Foreskin keratinocyte (primary cell): ENCODE measurements at places on chromosomes 12 and 14.
A peak's percentile ranks its signal among the peaks of the same experiment; 100 is the strongest.

DNA sequence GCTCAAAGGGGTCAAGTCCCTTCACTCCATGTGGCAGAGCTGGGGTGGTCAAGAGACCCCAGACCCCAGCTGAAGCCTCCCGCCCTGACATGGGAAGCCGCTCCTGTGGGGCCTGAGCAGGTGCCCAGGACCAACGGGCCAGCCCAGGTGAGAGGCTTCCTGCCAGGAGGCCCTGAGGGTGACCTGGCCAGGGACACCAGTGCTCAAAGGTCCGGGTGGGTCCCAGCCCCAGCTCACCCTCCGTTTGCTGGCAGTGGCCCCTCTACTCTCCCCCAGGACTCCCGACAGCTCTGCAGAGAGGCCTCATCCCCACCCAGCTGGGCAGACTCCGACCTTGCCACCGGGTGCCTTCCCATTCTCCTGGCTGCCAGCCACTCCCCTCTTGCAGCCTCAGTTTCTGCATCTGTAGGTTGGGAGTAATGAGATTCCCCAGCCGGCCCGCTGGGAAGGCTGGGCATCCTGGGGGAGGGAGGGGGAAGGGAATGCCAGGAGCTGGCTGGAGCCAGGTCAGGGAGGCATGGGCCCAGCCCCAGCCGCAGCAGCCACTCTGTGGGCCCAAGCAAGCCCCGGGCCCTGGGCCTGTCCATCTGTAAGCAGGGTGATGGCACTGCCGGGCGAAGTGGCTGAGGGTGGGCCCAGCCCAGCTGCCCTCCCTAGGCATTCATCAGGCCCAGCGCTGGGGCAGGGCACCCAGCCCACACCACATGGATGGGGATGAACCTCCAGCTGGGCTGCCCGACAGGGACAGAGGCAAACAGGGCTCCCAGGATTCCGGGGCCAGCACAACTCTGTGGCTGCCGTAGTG, 10.3 kb upstream of the INF2 start:
- no peak for DNase-seq

DNA sequence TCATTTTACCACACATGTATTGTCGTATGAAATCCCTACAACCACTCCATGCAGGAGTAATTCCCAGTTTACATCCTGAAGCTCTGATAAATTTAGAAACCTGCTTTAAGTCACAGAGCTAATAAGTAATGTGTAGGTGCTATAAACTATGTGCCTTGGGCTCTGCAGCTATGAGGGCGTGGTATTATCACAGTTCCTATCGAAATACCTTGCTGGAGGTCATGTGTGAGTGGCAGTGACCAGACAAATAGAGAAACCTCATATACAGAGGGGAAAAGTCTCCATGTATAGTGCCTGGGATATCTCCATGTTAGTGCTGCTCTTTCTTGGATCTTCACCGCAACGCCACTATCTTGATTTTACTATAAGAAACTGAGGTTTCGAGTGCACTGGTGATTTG, 883 bp upstream of the TBC1D15 start:
- DNase-seq, result no peak

DNA sequence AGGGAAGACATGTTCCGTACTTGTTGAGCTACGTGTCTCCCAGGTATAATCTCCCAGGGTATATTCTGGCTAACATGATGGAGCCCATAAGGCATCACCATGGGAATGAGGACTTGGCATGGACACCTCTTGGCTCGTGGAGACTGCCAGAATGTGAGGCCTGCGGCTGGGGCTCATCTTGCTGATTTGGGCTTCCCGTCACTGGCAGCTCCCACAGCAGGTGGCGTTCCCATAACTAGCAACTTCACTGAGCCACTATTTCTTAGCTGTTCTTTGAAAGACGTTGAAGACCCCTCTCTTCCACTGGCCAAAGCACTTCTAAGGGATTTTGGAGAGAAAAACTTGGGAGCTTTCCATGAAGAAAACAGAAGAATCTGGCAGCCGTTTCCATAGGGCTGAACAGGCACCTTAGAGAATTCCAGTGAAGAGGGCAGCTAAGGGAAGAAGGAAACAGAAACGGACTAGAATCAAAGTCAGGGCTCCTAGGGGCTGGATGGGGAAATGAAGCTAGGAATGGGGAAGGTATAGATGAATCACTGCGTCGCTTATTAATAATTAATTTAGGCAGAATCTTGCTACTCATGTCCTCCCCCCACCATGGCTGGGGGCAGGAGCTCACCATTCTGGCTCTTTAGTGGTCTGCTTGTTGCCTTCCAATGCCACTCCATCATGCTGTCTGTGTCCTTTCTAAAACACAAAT, 39.7 kb upstream of the FOS start:
- no peak for DNase-seq

GRCh38 chr12:64682572-64683277, 72.4 kb downstream of the RASSF3 start:
- no peak for DNase-seq

DNA sequence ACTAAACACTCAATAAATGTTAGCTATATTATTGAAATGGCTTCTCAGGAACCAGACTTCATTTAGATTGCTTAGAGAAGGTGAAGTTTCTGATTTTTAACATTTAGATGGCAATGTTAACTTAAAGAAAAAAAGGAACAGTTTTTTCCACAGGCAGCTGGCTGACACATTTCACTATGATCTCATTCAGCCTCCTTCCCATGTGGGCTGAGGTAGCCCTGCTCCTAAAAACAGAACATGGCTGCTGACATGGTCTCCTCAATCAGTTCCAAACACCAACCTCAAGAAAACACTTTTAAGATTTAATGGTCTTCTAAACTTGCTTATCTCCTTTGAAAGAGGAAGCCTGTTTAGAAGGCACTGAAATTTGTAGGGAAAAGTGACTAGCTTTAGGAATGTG, 23.8 kb downstream of the GNS start:
- no peak for DNase-seq

DNA sequence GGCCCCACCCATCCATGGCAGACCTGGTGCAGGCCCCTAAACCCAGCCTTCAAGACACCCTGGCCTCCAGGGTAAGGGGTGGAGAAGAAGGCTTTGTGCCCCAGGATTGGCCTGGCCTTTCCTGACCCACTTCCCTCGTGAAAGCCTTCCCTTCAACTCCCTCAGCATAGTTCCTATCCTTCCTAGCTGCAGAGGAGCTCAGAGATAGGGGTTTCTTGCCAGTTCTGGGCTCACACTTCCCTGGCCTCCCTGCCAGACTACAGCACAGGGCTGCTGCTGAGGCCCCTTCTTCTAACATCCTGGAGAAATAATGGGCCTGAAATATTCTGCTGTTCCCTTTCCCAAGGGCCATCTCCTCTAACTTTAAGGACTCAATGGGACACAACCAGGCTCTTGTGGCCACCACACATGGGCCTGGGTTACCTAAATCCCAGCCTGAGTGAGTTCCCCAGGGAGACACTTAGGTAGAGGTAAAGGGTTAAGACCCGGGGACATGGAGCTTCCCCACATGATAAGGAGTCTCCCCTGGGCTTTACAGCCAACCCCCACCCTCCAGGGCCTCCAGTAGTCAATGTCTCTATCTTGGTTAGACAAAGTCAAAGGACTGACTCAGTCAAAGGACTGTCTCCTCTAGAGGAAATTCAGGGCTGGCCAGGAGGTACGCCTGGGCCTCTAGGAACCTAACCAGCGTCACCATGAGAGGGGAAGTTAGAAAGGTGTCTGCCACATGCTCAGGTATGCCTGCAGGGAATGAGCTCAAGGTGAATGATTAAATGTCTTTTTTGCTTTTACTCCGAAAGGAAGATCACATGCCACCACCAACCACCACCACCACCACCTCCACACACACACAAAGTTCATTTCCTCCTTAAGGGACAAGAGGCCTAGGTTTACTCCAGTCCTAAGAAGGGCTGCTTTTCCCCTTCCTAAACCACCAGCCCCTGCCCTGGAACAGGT, 7.1 kb downstream of the ZFP36L1 start:
- DNase-seq, result peak; percentile 97

DNA sequence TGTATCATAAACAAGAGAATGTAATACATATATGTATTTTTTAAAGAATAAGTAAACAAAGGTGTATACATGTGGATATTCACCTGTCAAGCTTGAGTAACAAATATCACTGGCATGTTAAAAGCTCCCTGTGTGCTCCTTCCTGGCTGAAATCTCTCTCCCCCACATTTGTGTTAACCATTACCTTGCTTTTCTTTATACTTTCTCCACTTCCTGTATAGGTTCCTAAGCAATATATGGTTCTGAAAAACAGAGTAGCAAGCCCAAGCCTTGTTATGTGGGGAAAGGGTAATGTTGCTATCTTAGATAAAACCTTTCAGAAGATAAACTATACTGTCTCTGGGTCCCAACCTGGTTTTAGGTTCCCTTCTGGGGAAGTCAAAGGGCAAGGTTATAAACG, 32.3 kb upstream of the TBC1D30 start:
- no peak for DNase-seq

DNA sequence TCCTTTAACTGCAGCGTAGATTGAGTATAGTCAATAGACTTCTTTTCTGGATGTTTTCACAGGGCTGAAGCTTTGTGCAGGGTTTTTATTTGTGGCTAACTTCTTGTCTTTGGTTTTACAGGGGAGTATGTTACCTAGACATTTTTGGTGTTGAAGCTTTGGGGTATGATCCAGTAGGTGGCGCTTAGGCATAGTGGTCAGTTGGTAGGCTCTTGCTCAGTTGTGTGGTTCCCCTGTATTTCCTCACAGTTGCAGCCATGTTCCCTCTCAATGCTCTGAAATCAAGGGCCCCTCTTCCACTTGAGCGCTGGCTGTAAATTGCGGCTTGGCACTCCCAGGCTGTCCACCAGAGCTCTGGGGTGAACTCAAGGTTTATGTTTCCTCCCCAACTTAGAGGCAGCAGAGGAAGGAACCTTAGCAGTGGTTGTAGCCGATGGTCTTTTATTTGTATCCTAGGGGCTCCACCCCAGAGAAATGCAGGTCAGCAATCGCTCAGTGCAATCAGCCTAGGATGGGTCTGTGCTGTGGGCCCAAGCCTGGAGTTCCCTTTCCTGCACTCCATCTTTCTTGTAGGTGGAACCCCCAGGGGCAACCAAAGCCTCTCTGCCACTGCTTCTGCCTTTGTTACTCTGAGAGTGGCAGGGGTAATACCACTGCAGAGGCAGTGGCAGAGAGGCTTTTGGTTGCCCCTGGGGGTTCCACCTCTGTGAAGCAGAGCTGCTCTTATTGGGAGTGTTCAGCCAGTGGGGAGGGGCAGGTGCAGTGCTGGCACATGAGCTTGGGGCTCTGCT, 55.1 kb downstream of the CMAS start:
- DNase-seq, result peak; percentile 37

DNA sequence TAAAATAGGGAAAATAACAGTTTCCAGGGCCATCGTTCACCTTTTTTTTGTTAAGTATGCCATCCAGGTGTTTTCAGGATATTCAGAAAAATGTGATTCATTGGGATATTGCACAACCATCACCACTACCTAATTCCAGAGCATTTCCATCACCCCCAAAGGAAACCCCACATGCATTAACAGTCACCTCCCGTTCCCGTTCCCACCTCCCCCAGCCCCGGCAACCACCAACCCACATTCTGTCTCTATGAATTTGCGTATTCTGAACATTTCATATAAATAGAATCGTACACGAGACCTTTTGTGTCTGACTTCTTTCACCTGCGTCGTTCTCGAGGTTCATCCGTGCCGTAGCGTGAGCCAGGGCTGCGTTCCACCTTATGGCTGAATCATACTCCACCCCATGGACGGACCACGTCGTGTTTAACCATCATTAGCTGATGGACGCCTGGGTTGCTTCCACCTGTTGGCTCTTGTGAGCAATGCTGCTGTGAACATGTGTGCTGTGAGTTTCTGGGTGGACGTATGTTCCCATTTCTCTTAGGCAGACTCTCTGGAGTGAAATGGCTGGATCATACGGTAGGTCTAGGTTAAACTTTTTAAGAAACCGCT, 51.0 kb upstream of the NCOR2 start:
- DNase-seq, result peak; percentile 94

- DNase-seq, result no peak
Observed at GRCh38 chr12:12221560-12221959, 45.3 kb downstream of the LRP6 start.

GRCh38 chr12:81644503-81644902, 114.6 kb downstream of the PPFIA2 start:
- DNase-seq, result no peak

DNA sequence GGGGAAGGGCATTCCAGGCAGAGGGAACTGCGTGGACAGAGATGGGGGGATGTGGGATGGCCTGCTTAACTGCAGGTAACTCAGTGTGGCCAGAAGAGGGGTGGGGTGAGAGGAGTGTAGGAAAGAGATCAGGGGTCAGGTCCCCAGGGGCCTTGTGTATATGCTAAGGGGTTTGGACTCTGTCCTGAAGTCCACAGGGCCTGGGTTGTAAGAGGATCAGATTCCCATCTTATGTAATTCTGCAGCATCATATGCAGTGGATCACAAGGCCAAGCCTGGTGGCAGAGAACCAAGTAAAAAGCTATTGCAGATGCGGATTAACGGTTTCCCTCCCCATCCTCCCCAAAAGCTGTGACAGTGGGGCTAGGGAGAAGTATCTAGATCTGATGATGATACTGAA, 8.7 kb downstream of the TCTN1 start:
- DNase-seq, result no peak

GRCh38 chr12:111288771-111289170, 80.1 kb downstream of the PHETA1 start:
- DNase-seq, result no peak

DNA sequence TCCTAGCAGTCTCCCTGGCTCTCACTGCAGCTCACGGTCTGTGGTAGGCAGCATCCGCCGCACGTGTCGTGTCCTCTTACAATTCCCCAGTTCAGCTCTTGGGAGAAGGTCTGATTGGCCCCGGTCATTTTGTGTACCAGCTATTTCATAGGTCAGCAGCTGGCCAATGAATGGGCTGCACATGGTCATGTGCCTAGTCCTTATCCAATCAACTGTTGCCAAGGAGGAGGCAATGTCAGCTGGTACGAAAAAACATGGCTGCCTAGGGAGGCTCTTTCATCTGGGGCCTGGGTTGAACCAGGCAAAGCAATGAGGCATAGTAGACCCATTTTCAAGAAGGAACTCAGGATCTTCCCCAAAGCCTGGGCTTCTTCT, 46.1 kb downstream of the RNFT2 start:
- no peak for DNase-seq

DNA sequence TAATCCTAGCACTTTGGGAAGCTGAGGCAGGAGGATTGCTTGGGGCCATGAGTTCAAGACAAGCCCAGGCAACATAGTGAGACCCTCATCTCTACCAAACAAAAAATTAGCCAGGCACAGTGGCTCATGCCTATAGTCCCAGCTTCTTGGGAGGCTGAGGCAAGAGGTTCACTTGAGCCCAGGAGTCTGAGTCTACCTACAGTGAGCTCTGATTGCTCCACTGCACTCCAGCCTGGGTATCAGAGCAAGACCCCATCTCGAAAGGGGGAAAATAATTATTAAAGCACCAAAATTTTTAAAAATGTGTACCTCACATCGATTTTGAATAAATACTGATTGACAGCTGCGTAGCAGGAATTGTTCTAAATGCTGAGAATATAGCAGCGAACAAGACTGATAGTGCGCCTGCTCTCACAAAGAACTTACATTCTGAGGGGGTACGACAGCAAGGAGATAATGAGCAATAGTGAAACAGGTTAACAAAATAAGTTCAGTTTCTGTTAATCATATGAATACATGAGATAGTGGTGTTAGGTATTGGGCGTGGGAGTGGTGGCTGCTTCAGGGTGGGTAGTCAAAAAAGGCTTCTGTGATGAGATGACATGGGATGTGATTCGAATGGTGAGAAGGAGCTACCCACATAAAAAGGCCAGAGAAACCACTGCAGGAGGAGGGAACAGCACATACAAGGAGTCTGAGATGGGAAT, 19.6 kb downstream of the HCFC2 start:
- DNase-seq, result no peak
